ENCODE measurements at places on chromosomes 1 and 21. TPM values are rescaled to one million over a fixed set of nuclear protein-coding genes. Genes with fewer than 3 reads are reported as not detected.

- DNase-seq = no peak
These were observed 27.2 kb downstream of the IRF2BP2 start for GRCh38 chr1:234582681-234583301.

GRCh38 chr1:213041443-213041842, 9.6 kb upstream of the RPS6KC1 start:
- no peak for DNase-seq

RORC gene
- 1.6 TPM for total RNA-seq

PGLYRP3 gene
- not detected for total RNA-seq

MIA3 gene
- 64.2 TPM for total RNA-seq
